ENCODE measurements at places on chromosomes 13 and 19. TPM values are rescaled to one million over a fixed set of nuclear protein-coding genes. Genes with fewer than 3 reads are reported as not detected.

The IZUMO1 gene
- 1.3 TPM for total RNA-seq

The LHFPL6 gene
- total RNA-seq = 3.3 TPM

The NLRP5 gene
- not detected for total RNA-seq

DNA sequence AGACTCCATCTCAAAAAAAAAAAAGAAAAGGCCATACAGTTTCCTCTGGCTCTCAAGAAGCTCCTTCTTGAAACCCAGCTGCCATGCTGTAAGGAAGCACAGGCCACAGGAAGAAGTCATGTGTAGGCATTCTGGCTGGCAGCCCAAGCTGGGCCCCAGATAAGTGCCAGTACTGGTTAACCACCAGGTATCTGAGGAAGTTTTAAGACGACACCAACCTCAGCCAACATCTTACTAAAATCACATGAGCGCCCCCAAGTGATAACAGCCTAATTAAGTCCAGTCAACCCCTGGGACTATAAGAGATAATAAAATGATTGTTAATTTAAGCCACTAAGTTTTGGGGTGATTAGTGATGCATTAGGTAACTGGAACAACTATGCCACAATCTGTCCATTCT is 27.4 kb upstream of the AKT2 start:
- ATAC-seq = no peak

DNA sequence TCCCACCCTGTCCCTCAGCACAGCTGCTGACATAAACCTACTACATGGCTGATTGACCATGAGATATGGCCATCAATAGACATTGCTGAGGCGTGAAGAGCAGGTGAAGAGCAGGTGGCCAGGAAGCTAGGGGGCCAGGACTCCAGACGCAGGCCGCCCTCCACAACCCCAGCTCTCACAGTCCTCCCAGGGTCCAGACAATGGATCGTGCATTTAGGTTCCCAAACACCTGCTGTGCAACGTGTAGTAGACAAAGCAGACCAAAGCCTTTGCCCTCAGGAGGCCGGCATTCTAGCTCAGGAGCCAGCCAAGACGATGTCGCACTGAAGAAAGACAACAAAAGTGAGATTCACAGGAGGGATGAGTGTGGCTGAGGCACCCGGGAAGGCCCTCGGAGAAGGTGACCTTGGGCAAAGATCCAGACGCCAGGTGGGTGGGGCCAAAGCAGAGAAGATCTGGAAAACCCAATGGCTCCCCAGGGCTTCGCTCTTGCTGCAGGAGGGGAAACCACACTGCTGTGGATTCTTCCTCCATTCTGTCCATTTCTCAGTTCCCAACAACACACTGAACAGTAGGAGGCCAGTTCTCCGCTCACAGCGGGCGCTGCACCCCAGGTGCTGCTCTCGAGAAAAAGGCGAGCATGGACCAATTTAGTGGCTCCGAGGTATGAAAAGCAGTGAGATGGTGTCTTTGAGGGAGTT is 1.4 kb downstream of the FFAR1 start:
- no peak for ATAC-seq

All from esophagus mucosa (tissue), 1 donor.